ENCODE measurements at places on chromosomes 4 and X.

- no peak for DNase-seq
These were observed 223.0 kb upstream of the GATB start for GRCh38 chr4:151983854-151984253.

- DNase-seq, result no peak
These were observed 56.0 kb upstream of the MAGED1 start for GRCh38 chrX:51837451-51837850.

DNA sequence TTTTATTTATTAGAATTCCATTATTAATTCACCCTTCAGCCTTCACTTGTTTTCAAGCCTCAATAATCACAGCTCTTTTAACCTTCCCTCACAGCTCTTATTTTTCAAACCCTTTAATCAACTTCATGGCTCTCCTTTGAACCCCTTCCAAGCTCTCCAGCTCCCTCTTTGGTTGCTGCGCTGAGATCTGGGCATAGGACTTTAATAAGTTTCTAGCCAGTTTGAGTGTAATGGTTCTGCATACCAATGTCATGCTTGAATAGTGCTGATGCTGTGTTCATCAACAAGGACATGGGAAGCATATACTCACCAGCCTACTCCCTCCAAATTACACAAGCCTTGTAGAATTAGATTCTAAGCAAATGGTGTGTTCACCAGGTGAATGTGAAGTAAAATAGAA, 3.5 kb upstream of the RNF212 start:
- DNase-seq, result no peak

GRCh38 chr4:183738081-183738673, 79.1 kb downstream of the TRAPPC11 start:
- peak; percentile 11 for DNase-seq

GRCh38 chr4:84814094-84814750, 152.3 kb downstream of the WDFY3 start:
- no peak for DNase-seq

GRCh38 chrX:9681011-9681410, 84.6 kb downstream of the GPR143 start:
- no peak for DNase-seq

DNA sequence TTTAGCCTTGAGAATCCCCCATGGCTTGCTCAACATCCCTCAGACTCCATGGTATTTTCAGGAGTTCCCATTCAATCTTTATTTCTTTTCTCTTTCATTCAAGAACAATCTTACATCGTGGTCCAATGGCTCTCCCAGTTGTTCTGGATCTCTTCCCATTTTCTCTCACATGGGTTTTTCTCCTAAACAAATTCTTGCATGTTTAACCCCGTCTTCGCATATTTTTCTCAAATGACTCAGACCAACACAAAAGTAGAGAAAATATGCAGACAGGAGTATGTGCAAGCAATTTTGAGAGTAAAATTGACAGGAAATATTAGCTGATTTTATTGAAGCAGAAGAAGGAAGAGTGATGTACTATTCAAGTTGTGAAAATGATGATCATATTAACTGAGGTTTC, 396.4 kb upstream of the TRAM1L1 start:
- DNase-seq, result no peak

DNA sequence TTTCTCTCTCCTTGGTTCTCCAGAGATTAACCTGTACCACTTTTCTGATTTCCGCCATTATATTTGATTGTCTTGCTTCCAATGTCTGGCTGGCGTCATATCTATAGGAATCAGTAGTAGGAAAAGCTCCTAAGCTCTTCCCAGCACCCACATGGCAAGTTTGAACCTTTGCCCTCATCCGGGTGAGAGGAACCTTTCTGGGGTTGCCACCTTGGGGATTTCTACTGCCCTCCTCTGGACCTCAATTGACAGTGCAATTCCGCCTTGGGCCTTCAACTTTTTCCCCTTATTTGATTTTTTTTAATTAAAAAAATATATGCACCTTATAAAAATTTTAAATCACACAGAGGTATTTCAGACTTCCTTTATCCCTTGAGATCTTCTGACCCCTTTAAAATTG, 2.0 kb upstream of the CXorf66 start:
- DNase-seq, result no peak

DNA sequence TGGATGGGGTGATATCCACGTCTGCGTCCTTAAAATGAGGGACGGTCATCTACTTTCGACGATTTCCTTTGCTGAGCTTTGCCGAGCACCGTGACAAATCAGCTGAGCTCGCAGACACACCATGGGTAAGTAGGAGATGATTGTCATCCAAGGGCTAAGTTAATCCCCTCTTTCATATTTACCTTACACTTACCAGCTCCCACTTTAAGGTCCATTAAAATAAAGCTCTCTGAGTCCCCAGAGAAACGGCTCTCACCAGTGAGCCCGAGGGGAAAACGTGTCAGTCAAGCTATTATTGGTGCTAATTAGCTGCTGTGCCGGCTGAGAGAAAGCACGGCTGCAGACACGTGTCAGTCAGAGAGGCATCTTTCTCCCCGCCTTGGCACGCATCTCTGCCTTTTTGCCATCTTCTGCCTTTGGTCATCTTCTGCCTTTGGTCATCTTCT, 72.2 kb downstream of the CRLF2 start:
- peak; percentile 35 for DNase-seq

GRCh38 chr4:4640692-4641091, 98.8 kb upstream of the STX18 start:
- no peak for DNase-seq

- peak; percentile 66 for DNase-seq
These were observed 108.7 kb upstream of the ATP6AP2 start for GRCh38 chrX:40471965-40472648.

DNA sequence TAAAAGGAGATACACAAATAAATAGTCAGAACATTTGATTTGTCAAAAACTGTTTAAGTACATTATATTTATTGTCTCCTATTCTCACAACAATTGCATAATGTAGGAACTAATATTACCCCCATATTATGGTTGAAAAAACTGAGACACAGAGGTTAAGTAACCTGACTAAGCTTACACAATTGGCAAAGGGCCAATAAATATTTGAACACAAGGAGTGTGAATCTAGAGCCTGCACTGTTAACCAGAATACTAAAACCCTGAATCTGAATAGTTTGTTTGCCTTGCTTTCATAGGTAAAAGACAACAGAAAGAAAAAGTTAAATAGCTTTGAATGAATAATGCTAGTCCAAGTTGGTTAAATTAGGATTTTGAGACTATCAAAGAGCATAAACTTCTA, 55.2 kb downstream of the IL13RA2 start:
- DNase-seq, result no peak

DNA sequence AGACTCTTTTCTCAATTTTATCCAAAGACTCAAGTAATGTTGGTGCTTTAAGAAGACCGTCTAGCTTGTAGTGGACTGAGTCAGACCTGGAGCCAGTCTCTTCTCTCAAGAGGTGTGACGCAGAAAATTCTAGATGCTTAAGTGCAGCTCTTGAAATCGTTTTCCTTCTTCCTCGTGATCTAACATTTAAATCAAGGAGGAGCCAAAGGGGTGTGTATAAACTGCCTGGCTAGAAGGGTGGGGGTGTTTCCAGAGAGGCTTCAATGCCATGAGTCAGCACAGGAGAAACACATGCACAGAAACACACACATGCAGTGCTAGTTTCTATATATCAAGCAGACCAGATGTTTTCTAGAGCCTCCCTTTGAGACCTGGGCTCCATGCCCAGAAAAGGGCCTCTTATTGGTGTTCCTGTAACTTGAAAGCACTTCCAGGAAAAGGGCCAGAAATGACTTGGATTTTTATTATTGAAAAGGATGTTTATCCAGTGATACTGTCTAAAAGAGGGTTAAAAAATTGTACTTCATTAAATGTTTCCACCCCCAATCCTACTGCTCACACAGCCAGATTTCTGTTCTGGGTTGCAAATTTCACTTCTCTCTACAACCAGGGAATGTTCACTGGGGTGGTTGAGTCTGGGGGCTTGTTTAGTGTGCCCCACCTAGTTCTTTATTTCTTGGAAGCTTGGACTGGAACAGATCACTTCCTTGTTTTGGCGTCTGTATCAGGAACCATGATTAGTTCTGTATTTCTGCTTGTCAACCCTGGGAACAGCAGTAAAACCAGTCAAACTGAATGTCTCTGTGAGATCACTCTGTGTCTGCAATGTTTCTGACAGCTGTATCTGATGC, at the start of gene CLIC2:
Gene CLIC2 (minus strand): TSS at position 129 of the 851 bp plus-strand sequence. CDS start 187 bp downstream, outside the sequence.
- no peak for DNase-seq

GRCh38 chrX:29947225-29947624, 268.1 kb upstream of the MAGEB2 start:
- no peak for DNase-seq

Measured in head of caudate nucleus (tissue), 42 donors.